Skeletal muscle cell (primary cell): ENCODE measurements at places on chromosomes 4 and X.

DNA sequence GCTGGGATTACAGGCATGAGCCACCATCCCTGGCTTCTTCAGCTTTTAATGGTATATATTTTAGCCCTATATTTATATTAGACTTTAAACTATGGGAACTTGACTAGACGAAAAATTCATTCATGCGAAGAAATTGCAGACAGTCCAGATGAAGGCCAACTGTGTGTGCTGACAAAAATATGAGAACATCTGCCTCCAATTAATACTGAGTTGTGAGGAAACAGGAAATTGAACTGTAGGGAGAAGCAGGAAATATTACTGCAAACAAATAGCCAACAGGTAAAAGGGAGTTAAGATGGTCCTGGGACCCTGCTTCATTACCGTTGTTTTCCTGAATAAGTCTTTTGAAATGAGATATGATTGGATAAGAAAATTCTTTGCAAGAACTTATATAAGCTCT, 26.3 kb downstream of the MGARP start:
- DNase-seq, result no peak

DNA sequence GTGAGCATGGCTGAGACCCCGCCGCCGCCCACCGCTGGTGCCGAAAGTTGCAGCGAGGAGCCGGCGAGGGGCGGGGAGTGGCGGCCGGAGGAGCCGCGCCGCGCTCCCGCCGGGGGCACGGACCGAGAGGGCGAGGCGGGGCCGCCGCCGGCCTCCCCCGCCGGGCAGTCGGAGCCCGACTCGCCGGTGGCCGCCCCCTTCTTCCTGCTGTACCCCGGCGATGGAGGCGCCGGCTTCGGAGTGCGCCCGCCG, 16.5 kb downstream of the UTP3 start:
- no peak for DNase-seq

DNA sequence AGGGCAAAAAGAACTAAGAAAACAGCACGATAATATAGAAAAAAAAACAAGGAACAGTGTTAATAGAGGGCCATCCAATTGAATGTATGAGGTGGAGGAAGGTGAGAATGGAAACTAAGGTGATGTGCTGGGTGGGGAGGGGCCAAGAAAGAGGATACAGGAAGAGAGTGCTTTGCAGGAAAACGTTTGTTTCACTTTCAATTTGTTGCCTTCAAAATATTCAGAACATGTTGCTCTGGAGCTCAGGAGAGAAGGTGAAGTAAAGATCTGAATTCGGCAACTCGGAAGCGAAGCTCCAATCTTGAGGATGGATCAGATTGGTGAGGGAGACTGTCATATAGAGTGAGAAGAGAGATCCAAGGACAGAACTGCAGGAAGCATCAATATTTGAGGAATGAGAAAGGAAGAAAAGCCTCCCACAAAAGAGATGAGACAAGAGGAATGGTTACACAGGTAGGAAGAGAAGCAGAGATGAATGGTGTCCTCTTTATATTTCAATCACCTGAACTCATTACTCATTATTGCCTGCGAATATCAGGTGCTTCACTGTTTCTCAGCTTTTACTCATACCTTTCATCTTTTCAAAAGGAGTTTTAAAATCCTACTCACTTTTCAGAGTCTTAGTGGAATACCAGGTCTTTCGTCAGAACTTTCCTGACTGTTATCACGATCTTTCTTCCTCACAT, 14.7 kb upstream of the SEC24D start:
- DNase-seq, result no peak

DNA sequence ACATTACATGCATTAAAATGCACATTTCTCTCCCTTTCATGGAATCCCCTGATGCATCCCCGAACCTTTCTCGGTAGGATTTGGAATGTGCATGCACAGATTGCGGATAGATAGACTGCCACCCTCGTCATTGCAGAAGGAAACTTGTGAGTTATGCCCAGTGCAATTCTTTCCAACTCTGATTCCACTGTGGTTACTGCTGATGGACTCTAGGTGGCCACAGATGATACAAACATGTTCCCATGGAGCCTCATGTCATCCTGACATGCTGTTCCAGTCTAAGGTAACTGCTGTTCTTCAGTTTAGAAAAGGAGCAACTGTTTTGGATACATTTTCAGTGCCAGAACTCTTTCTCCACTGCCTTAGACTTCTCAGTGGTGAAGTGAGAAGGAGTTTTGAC, 9.1 kb upstream of the VCX3B start:
- DNase-seq, result no peak

GRCh38 chr4:22677780-22678179, 15.0 kb upstream of the GBA3 start:
- no peak for DNase-seq

DNA sequence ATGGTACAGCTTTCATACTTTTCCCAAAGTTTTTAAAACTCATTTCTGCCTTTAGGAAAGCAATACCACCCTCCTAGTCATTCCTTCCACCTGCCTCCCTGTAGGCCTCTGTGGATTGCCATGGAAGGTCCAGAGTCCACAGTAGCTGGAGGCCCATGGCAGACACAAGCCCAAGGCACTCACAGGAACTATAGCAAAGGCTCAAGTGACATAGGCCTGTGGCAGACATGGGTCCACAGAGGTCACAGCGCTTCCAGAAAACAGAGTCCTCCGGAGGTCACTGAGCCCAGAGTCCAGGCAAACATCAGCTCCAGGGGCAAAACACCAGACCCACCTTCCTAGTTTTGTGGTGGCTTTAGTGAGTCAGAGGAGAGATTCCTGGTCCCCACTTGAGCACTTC, 147.6 kb upstream of the ATP6AP2 start:
- no peak for DNase-seq

- no peak for DNase-seq
Measured at GRCh38 chr4:78689261-78689660, 86.9 kb upstream of the BMP2K start.

GRCh38 chr4:119244832-119245231, 32.3 kb downstream of the USP53 start:
- no peak for DNase-seq

DNA sequence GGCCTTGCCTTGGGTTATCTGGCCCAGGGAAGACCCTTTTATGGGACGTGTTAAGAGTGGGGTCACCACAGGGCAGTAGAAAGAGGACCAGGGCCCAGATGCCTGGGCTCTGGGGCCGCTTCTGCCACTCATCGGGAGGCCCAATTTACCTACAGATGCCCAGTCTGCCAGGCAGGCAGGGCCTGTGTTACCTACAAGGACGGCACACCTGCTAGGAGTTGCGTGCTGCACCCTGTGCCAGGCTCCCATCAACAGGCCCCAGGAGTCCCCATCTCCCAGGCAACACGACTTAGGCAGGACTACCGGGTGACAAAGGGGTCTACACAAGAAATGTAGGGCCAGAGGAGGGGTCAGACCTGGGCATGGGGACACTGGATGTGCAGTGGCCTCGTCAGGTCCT, 34.6 kb downstream of the WDR1 start:
- DNase-seq, result no peak

GRCh38 chr4:137608085-137608484, 75.8 kb upstream of the PCDH18 start:
- no peak for DNase-seq

DNA sequence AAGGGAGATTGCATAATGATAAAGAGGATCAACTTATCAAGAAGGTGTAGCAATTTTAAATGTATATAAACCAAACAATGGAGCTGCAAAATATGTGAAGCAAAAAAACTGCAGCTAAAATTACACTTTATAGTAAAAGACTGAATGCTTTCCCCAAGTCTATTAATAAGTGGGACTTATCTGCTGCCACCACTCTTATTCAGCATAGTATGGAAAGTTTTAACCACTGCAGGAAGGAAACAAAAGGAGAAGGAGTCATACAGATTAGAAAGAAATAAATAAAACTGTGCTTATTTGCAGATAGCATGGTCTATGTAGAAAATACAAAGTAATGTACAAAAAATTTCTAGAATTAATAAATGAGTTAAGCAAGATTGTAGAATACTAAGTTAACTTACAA, 94.1 kb upstream of the GK2 start:
- DNase-seq, result no peak

DNA sequence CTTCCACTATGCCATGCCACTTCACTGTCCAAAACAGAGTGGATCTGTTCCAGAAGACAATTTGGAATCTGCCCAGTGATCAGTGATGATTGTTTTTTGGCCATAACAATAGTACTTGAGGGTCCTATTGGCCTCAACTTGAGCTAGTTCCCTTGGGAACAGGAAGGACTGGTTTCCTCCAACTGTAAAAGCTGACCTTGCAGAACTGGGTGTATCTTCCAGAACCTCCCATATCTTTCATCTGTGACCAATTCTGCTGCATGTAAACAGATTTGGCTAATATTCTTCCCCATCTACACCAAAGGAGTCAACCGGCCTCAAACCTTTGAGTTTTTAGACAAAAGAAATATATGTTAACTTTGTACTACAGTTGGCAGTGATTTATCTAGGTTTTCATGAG, 165.1 kb upstream of the TRPC5 start:
- no peak for DNase-seq

- DNase-seq, result no peak
Measured at GRCh38 chrX:94932278-94932965, 1258.4 kb downstream of the FAM133A start.

DNA sequence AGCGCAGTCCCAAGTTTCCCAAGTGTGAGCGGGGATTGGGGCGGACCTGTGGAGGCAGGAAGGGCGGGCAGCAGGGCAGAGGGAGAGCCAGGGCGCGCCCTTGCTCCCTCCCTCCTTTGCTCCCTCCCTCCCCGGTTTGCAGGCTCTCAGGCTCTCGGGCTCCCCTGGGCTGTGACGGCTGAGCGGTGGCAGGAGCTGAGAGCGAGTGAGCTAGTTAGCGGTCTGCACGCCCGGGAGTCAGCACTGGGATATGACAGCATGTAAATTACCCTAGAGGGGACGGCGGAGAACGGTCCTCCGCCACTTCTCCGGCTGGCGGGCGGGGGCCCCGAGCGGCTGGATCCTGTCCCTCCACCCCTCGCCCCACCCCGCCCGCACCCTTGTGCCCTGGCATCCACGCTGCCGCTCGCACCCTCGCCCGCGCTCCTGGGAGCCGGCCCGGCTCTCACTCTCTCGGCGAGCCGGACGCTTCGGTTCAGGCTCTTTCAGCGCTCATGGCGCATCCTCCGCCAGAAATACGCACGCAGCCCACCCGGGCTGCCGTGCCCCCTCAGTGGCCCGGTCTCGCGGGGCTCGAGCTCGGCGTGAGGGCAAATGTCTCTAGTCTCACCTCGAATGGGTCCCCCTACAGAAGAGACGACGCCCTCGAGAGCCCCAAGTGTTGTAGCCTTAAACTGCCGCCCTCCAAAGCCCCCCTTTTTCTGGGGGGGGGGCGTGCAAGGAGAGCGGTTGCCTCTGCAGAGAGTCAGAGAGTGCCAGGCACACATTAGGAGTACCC, at the start of gene TSC22D3:
Gene TSC22D3, minus strand, starts transcription at position 54 of the 778 bp plus-strand sequence. CDS start 368 bp downstream, outside the sequence.
- DNase-seq, result no peak

DNA sequence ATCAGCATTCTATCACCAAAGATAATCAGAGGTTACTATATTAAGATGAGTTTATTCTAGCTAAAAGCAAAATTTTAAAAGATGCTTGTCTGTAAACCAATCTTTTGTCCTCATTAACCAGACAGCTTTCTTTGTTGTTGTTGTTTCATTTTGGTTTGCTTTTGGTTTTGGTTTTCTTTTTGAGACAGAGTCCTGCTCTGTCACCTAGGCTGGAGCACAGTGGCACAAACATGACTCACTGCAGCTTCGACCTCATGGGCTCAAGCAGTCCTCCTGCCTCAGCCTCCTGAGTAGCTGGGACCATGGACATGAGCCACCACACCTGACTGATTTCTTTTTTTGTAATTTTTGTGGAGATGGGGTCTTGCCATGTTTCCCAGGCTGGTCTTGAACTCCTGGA, 102.9 kb downstream of the COX18 start:
- no peak for DNase-seq

DNA sequence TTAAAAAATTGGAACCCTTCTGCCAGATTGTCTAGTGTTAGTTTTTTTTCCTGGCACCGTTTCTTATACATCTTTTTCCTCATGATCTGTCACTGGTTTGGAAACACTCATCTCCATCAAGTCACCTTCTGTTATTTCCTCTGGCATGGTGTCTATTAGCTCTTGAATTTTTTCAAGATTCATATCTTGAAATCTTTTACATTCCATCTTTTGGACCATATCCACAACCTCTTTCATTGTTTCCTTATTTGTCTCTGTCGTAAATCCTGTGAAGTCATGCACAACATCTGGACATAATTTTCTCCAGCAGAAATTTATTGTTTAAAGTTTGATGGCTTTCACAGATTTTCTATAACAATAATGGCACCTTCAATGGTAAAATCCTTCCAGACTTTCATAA, 10.2 kb upstream of the TMEM185A start:
- DNase-seq, result no peak

DNA sequence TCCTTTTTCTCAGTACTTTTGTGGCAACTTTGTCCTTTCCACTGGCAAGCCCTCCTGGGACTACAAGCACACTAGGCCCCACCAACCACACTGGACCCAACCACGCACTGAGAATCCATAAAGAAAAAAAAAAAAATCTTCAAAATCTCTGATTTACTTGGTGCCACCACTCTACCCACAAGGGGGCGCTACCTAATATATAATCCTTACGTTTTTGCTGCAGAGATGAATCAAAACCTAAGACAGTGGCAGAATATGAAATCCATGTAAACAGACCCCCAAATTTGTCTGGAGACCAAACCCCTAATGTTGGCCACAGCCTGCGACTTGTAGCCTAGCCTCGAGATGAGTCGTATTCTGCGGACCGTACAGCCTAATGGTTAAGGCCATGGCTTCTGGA, 63.5 kb upstream of the ARHGAP36 start:
- no peak for DNase-seq

- no peak for DNase-seq
Measured at GRCh38 chr4:104429150-104429741, 65.4 kb downstream of the CXXC4 start.

GRCh38 chrX:52415304-52415703, 46.5 kb downstream of the XAGE2 start:
- no peak for DNase-seq

- no peak for DNase-seq
Measured at GRCh38 chrX:139202742-139203420, 327.7 kb upstream of the F9 start.

GRCh38 chr4:38409852-38410251, 254.1 kb upstream of the KLF3 start:
- DNase-seq, result no peak

DNA sequence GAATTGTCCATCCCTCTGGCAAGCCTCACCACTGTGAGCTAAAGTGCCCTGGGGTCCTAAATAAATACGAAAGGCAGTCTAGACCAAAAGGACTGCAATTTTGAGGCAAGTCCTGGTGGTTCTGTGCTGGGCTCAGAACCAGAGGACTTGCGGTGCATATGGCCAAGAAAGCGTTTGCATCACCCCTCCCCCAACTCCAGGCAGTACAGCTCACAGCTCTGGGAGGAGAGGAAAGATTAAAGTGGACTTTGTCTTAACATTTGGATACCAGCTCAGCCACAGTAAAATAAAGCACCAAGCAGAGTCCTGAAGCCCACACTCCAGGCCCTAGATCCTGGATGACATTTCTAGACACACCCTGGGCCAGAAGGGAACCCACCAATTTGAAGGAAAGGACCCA, 24.9 kb downstream of the RNF128 start:
- no peak for DNase-seq

DNA sequence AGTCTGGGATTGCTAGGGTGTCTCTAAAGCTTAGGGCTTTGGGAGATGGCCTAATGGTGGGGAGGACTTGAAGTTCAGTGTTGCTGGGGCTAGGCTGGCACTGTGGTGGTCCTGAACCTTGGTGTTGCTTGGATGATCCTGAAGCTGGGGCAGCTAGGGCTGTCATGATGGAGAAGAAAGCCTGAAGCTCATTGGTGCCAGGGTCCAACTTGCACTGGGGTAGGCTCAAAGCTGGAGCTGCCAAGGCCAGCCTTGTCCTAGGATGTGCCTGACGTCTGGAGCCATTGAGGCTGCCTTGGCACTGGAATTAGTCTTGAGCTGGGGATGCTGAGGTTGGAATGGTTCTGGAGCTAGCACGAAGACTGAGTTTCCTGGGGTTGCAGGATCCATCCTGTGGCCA, 61.0 kb upstream of the NLRP2B start:
- no peak for DNase-seq
